ENCODE measurements at places on chromosomes 1 and 21.

GRCh38 chr1:68188060-68188538 is 44.2 kb downstream of the WLS start:
- DNase-seq, result no peak

- DNase-seq, result no peak
Measured at GRCh38 chr1:220680085-220680687, 10.0 kb upstream of the C1orf115 start.

DNA sequence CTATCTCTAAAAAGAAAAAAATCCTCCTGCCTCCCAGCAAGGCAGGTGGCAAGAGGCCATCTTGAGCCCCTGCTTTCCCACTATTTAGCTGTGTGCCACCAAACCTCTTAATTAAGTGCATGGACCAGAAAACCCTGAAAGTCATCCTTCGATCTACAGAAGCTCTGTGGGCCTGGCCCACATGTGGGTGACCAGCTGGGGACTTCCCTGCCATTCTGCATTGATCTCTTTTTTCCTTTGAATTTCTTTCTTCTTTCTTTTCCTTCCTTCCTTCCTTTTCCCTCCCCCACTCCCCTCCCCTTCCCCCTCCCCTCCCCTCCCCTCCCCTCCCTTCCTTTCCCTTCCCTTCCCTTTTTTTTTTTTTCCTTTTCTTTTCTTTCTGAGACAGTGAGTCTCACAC is 38.0 kb downstream of the KIF21B start:
- DNase-seq, result no peak

- DNase-seq, result no peak
Measured at GRCh38 chr1:229196404-229197264, 74.3 kb upstream of the RAB4A start.

- peak; percentile 35 for DNase-seq
Measured at GRCh38 chr21:17636711-17637110, 24.0 kb upstream of the BTG3 start.

DNA sequence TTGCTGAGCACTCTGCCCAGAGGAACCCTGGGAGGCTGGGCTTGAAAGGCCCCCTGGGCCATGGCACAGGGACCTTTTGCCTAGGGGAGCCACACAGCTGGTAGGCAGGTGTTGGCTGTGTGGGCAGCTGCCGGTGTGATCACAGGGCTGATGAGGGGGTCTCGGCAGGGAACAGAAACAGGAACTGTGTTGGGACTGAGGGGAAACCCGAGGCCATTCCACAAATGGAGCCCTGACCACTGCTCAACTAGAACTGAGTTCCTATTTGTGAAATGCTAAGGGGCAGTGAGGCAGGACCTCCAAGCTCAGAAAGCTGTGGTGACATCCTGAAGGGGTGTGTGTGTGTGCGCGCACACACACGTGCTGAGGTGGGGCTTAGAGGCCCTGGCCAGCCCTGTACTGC is 6.4 kb upstream of the THEM5 start:
- DNase-seq, result no peak

DNA sequence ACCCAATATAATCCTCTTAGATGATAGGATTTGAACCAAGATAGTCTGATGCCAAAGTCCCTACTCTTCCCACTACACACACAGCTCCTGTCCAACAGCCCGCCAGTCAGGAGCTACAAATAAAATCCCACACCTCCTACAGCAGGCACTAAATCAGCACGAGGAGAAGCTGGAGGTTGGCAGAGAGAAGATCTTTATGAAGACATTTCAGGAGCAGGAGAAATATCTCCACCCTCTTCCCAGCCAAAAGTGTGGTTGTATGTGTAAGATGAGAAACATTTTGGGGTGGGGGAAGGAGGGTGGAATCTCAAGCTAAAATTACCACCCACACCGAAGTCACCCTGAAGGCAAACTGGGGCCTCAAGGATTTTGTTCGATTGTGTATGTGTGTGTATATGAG is 54.5 kb downstream of the PLXNA2 start:
- DNase-seq, result no peak

- no peak for DNase-seq
Measured at GRCh38 chr1:40936931-40937339, 42.6 kb upstream of the CTPS1 start.

GRCh38 chr1:202562444-202563060 is 147.7 kb downstream of the SYT2 start:
- DNase-seq, result peak; percentile 69

DNA sequence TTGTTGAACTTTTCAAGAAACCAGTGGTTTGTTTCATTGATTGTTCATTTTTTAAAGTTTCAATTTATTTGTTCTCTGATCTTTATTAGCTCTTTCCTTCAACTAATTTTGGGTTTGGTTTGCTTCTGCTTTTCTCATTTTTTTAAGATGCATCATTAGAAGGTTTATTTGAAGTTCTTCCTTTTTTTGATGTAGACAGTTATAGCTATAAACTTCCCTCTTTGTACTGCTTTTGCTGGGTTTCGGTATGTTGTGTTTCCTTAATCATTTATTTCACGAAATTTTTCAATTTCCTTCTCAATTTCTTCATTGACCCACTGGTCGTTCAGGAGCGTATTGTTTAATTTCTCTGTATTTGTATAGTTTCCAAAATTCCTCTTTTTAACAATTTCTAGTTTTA is 133.3 kb upstream of the GPR52 start:
- DNase-seq, result no peak

DNA sequence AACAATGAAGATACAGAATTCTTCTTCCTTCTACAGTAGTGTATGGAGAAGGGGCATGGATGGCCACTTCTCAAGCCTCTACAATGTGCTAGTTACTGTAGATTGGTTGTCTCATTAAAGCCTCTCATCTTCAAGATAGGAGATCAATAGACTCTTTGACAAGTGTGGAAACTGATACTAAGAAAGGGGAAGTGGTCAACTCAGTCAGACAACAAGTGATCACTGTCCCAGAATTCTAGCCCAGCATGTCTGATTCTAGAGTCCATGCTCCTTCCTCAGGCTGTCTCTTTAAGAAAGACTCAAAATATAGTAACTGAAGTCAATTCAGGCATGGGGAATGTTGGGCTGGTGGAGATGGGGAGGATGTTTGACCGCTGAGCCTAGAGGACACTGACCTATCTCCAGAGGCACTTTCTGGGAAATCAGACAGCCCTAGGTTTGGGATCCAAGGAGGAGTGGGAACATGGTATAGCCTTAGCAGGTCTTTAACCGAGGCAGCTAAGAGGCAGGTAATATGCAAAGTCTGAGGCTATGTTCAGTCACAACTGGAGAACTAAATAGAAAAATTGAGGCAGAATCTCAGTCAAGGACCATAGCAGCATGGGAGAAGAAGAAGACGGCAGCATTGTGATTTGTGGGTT is 39.3 kb upstream of the EYA3 start:
- no peak for DNase-seq

DNA sequence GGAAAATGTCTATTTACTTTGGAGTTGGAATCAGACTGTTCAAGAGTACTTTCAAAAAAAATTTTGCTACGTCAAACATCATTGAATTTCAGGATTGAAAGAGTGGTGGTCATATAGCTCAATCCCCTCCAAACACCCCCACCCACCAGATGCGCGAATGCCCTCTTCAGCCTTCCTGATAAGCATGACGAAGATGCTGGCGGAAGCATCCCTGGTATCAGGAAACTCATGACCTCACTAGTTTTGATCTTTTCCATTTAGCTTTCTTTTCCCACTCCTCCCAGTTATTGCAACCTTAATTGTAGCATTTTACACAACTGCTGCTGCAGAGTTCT is 104.4 kb downstream of the LEPR start:
- DNase-seq, result no peak
